SHP77 treated with DMSO at 0.1 percent for 48 hours (cell line): ENCODE measurements at places on chromosomes 4 and X.

DNA sequence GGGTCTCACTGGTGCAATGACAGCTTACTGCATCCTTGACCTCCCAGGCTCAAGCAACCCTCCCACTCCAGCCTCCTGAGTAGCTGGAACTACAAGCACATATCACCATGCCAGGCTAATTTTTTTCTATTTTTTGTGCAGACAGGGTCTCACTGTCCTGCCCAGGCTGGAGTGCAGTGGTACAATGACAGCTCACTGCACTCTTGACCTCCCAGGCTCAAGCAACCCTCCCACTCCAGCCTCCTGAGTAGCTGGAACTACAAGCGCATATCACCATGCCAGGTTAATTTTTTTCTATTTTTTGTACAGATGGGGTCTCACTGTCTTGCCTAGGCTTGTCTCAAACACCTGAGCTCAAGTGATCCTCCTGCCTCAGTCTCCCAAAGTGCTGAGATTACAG is 74.0 kb downstream of the GASK1B start:
- no peak for DNase-seq

DNA sequence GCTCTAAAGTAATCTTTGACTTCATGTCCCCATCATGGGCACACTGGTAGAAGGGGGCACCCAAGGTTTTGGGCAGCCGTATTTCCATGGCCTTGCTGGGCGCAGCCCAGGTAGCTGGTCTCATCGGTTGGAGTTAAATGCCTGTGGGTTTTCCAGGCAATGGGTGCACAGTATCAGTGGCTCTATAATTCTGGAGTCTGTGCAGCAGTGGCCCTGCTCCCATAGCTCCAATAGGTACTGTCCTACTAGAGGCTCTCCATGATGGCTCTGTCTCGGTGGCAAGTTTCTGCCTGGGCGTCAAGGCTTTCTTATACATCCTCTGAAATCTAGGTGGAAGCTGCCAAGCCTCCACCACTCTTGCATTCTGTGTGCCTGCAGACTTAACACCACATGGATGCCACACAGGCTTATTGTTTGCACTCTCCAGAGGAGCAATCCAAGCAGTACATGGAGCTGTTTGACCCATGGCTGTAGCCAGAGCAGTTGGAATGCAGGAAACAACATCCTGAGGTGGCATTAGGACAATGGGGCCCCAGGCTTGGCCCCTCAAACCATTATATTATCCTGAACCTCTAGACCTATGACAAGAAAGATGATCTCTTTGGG is 60.5 kb upstream of the UGT8 start:
- no peak for DNase-seq

GRCh38 chrX:138756234-138756633 is 44.7 kb upstream of the FGF13 start:
- DNase-seq: peak; percentile 1

DNA sequence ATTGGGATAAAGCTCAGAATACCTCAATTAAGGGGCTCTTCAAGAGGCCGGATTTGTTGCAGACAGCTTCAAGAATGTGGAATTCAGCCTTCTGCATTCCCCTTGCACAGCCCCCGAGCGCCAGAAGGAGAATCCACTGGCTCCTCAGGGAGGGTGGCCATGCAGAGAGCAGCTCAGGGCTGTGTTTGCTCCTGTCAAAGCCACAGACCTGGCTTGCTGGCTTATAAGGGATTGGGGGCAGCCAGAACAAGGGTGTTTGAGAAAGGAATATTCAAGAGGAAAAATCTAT is 36.8 kb downstream of the ING2 start:
- DNase-seq: no peak
